ENCODE measurements at places on chromosomes 13 and 19. TPM values are rescaled to one million over a fixed set of nuclear protein-coding genes. Genes with fewer than 3 reads are reported as not detected.

Gene PCDH17
- 0.70 TPM for total RNA-seq

Gene ADGRE1
- not detected for total RNA-seq

Gene SYNGR4
- total RNA-seq, result not detected

Gene CCDC70
- not detected for total RNA-seq

Gene ZNF99
- not detected for total RNA-seq

Gene IGFL4
- 5.4 TPM for total RNA-seq

Gene DAND5
- total RNA-seq, result 0.14 TPM

Gene KLF1
- total RNA-seq, result not detected

Gene CYP4F12
- total RNA-seq, result not detected

Gene GJB2
- total RNA-seq, result 23.2 TPM

Gene PEAK3
- total RNA-seq, result not detected

Gene TYROBP
- not detected for total RNA-seq

Gene ZNF571
- 3.0 TPM for total RNA-seq

Gene ZNF221
- total RNA-seq, result 6.6 TPM

Gene ZNF888
- total RNA-seq, result 7.9 TPM

Gene INAFM1
- 23.6 TPM for total RNA-seq

Gene RFPL4AL1
- not detected for total RNA-seq

Gene DACT3
- total RNA-seq, result 19.8 TPM

Gene ZNF682
- total RNA-seq, result 6.2 TPM

Data from astrocyte (in vitro differentiated cells and primary cell).